Fibroblast of mammary gland (primary cell): ENCODE measurements at places on chromosomes 3 and 15.

- DNase-seq = peak; percentile 67
Observed at GRCh38 chr3:71064291-71064955, 519.1 kb downstream of the FOXP1 start.

DNA sequence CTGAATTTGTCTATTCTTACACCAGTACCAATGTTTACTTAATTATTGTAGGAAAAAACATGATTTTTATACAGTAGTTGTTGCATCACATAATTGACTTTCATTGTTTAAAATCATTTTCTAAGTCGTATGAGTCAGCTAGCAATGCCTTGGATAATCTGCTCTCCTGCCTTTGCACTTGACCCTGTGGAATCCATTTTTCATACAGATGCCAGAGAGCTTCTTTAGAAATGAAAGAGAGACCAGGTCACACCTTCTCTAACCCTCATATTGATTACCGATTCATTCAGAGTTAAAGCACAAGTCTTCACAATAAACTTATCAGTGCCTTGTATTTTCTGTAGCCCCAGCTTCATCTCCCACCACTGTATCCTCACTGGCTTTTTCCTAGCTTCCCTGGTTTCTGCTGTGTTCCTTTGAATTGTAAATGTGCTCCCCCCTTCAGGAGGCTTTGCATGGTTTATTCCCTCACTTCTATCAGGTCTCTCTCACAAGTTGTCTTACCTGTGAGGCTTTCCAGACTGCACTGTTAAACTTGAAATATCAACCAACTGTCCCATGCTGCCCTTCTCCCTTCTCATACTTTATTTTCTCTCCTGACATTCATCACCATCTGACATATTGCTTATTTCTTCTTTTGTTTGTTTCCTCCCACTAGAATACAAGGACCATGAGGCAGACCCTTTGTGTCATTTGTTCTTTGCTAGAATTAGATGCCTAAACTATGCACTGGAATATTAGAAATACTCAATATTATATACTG, 662.0 kb upstream of the GBE1 start:
- no peak for DNase-seq

DNA sequence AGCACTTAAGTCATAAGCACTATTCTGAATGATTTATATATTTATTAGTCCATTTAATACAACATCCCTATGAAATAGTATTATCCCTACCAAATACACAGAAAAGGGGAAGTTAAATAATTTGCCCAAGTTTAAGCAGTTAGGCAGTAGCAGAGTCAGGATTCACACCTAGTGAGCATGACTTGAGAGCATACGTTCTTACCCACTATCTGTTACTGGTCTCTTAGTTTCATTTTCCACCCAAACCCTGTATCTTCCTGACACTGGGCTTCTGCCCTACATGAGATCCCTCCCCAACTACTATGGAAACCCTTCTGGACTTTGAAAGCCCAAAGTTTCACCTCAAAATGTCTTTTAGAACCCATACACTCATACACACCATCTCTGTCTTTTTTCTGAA, 4.4 kb upstream of the ATOSA start:
- DNase-seq = no peak

DNA sequence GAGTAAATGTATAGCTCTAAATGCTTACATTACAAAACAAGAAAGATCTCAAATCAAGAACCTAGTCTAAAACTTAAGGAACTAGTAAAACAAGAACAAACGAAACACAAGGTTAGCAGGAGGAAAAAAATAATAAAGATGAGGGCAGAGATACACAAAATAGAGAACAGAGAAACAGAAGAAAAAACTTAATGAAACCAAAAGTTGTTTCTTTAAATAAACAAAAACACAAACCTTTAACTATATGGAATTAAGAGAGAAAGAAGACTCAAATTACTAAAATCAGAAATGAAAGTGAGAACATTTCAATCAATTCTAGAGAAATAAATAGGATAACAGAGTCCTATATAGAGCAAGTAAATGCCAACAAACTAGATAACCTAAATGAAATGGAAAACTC, 59.6 kb downstream of the DLG1 start:
- no peak for DNase-seq

DNA sequence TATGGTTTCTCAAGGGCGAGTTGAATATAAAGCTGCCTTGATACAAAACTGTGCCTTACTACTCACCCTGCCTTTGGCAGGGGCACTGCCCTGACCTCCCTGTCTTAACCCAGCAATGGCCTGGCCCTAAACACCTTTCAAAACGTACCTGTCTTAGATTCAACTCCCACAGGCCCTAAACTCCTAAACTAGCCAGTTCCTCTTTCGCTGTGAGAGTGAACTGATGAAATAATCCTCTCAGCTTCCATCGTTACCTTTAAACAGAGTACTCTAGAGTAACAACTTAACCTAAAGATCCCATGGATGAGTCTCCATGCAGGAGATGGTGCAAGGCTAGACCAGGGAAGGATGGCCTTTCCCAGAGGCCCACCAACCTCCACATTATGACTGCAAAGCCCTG, 133.0 kb upstream of the THBS1 start:
- DNase-seq = no peak

DNA sequence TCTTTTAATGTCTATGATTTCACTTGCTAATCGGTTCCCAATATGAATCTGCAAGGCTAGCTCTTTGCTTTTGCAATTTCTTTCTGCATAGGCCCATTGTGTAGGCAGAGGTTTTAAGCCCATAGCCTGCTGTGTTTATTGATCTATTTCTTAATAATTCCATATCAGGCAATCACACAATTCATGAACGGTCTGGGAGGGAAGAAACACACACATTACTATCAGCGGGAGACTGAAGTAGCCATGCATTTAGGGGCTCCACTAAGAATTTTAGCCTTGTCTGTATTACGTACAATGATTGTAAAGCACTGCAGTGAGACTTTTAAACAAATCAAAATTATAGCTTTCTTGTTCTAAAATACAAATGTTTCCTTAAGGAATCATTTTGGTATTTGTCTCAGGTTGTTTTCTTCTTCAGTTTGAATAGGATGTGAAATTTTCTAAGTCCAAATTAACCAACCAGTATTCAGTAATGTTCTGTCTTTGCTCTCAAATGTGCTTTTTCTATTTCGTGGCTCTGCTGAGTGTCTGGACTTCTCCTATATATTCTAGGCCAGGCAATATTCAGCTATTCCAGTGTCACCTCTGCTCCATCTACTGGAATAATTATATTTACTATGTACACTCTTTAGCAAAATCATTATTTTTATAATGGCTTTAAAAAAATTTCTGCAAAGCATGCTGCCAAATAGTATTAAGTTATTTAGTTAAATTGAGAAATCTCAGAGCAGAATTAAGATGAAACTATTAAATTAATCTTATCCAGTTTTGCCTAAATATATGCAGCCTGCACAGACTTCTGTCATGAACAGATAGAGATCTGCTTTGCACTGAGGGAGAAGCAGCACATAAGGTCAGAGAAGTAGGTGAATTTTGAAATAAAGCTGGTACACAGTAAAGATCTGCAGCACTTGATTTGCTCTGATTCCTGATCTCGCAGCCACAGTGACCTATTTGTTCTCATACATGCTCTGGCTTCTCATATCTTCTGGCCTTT, 103.0 kb upstream of the NAALADL2 start:
- DNase-seq = no peak

GRCh38 chr3:151201051-151201730, 1.8 kb downstream of the GPR171 start:
- no peak for DNase-seq

DNA sequence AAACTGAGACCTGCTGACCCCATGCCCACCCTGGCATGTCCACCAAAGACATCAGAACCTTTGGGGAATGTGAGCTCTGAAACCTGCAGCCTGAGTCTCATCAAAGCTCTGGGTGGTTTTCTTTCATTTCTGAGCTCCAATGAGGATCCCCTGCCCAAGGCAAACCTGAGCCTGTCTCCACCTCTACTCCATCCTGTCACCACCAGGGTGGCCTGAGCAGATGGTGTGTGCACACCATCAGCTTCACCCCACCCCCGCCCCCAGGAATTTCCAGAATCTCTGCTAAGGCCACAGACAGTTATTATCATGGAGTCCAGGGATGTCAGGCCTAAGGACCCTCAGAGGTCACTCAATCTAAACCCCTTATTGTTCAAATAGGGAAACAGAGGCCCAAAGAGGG, 1.3 kb downstream of the XIRP1 start:
- DNase-seq = no peak

DNA sequence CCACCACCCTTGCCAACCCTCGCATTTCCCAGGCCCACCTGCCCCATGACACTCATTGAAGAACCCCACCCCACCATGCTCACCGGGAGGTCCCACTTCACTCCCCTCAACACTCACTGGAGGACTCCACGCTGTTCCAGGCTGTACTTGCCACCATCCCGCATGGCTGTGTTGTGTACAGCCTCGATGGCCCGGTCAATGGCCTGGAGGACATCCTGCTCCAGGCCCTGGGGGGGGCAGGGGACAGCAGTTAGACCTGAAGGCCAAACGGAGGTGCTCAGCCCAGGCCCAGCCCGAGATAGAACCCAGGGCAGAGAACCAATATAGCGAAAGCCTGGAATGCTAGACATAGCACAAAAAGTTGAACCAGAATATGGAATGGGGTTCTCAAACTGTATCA, 2.9 kb downstream of the NCKIPSD start:
- no peak for DNase-seq

GRCh38 chr3:133509488-133509887, 64.0 kb upstream of the CDV3 start:
- peak; percentile 36 for DNase-seq

DNA sequence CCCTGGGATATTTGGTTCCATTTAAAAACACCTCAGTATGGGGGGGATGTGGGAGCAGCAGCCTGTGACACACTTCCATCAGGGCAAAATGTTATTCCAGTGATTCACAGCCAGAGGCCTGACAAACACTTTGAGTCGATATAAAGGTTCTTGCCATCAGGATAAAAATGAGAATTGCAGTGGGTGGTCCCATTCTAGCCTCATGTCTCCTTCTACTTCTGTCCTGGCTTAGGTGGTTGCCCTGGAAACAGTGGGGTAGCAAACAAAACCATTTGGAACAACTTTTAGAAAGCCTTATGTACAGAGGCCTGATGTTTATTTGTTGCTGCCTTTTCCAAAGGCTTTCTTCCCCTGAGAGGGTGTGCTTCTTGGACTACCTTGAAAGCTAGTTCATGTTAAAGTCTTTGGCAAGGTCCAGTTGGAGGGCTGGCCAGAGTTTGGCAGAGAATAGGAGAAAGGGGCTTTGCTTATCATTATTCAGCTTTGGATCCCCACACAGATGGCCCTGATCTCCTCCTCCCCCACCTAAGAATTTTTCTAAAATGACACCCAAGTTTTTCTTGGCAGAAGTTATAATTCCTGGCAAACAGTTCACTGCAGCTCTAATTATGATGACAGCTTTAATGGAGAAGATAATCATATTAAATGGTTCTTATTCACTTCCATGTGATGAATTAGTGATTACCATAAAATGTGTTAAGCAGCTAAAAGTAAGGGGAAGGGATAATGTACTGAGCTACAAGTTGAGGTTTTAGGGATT, 84.2 kb upstream of the ZNF280D start:
- DNase-seq = peak; percentile 63

- no peak for DNase-seq
Observed at GRCh38 chr3:144332868-144333267, 361.2 kb downstream of the DIPK2A start.

GRCh38 chr3:162525771-162526170, 1029.2 kb downstream of the OTOL1 start:
- DNase-seq = peak; percentile 62

- DNase-seq = no peak
Observed at GRCh38 chr15:51936105-51936478, 35.5 kb downstream of the LEO1 start.

GRCh38 chr3:43243590-43244587, 42.5 kb upstream of the SNRK start:
- DNase-seq = peak; percentile 54

DNA sequence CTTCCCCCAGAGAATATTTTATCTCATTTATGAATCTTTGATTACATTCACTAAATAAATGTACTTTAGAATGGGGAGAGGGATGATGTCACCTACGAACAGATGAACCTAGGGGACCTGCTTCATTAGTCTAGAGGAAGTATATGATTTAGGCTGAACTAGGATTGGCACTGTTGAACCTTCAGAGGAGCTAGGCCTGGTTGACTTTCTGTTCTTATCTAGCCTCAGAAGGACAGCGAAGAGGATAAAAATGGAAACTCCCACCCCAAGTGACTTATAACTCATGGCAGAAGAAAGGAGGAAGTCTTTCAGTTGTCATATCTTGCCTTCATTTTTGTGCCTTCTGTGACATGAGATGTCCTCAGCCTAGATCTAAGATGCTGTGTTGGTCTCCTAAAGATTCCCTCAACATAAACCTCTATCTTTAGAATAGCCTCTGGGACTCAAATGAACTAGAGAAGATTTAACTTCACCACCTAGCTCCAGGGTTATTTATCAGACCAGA, 42.6 kb downstream of the POLG start:
- DNase-seq = no peak
